ENCODE measurements at places on chromosomes 2 and 18.

DNA sequence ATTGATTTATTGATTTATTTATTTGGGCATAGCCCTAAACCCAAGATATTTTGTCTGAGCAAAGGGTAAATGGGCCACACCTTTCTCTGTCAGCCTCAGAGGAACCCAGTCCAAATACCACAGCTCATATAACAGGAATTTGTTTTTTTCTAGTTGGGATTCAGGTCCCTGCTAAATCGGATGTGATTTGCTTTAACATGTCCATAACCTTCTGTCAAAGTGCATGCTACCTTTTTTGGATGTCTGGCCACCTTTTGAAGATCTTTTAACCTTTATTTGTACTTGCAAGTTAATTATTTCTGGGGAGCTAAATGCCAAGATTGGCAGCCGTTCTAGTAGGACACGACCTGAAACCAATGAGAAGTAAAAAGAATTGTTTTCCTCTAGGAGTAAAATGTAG lies 303.2 kb upstream of the UBE2E3 start:
- DNase-seq: no peak

DNA sequence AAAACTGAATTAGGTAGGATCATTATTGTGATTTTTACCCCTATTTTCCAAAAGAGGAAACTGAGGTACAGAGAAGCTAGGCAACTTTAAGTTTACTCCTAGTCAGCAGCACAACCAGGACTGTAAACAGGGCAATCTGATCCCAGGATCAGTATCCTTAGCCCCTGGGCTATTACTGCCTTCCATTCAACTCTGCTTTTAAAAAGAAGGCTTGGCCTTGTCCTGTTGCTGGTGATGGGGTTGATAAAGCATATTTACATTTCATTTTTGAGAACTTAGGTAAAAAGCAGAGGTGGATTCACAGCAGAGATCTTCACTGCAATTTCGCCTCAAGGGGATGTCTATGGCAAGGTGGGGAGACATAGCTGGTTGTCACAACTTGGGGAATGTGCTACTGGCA lies 148.5 kb downstream of the GALNT14 start:
- DNase-seq: no peak

DNA sequence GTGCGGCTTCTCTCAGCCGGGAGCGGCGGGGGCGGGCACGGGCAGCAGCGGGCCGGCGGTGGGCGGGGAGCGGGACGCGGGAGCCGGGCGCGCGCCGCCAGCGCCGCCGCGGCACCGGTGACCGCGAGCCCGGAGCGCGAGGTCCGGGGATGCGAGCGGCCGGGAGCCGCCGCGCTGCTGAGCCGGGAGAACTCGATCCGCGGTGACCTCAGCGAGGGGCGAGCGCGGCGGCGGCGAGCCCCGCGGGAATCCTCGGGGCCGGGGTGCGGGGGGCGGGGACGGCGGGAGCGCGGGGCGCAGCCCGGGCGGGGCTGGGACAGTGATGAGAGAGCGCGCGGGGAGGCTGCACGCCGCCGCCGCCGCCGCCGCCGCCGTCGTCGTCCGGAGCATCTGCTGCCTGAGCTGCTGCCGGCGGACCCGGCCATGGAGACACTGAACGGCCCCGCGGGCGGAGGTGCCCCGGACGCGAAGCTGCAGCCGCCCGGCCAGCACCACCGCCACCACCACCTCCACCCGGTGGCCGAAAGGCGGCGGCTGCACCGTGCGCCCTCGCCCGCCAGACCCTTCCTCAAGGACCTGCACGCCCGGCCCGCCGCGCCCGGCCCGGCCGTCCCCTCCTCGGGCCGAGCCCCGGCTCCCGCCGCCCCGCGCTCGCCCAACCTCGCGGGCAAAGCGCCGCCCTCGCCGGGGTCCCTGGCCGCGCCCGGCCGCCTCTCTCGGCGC lies at the start of gene MTCL1:
Gene MTCL1 (plus strand): TSS at position 319 of the 723 bp plus-strand sequence. CDS start 105 bp downstream, at position 424.
- DNase-seq: no peak

- no peak for DNase-seq
Measured at GRCh38 chr18:55706898-55707297, 118.9 kb upstream of the TCF4 start.

DNA sequence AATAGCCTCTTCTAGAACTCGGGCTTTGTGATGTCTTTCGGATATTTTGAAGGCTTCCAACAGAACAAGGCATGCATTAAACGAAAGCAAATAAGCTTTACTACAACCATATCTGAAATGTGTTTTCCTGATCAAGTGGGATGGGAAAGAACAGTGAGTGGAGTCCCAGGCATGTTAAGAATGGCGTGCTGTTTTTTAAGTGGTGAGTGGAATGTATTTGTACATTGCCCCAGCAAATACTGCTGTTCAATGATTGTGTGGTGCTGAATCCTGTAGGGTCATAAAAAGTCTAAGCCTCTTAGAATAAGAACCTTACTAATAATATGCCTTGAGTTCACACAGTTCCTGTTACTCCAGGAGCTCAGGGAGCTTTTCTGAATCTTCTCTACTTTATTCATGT lies 52.5 kb downstream of the POMC start:
- DNase-seq: no peak

GRCh38 chr2:220106065-220106464 lies 478.6 kb downstream of the SLC4A3 start:
- DNase-seq: no peak

DNA sequence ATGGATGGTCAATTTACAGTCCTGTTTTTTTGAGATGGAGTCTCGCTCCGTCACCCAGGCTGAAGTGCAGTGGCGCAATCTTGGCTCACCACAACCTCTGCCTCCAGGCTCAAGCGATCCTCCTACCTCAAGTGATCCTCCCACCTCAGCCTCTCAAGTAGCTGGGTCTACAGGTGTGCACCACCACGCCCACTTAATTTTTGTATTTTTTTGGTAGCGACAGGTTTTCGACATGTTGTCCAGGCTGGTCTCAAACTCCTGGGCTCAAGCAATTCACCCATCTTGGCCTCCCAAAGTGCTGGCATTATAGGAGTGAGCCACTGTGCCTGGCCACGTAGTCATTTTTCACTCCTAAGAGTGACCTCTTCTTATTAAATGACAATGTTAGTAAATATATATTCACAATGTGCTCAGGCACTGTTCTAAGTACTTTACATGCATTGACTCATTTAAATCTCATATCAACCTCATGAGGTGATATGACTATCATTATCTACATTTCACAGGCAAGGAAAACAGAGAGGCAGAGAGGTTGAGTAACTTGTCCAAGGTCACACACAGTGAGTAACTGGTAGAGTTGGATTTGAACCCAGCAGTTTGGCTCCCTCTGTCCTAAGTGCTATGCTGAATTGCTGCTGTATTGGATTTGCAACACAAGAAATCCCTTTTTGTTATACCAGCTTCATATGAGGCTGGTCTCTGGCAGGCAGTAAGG lies 5.6 kb upstream of the DIS3L2 start:
- no peak for DNase-seq

Data from breast epithelium (tissue), 4 donors.